ENCODE measurements at places on chromosomes 4 and X.

- DNase-seq = no peak
Observed at GRCh38 chr4:147933316-147933715, 201.4 kb downstream of the ARHGAP10 start.

DNA sequence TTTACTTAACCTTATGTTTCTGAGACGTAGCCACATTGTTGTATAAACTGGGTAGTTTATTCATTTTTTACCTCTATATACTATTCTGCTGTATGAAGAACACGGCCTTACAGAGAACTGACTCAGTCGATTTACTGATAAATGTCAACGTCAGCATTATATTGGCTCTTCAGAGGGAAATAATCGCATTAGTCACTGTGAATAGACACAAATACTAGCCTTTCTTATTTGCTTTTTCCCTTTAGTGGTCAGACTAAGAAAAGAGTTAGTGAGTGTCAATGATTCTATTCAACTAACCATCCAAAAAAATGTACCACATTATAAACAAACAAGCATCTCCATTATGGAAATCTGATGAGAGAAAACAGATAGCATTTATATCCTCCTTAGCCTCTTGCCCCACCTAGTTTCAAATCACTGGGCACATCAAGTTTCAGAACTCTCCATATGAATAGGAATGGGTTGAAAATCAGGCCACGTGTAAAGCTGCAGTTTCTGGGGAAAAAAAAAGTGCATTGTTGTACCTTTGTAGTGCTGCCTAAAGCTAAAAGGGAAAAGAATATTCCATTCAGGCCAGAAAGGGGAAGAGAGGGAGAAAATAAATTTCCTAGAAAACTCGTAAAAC, 146.7 kb upstream of the VCX3A start:
- DNase-seq = no peak

DNA sequence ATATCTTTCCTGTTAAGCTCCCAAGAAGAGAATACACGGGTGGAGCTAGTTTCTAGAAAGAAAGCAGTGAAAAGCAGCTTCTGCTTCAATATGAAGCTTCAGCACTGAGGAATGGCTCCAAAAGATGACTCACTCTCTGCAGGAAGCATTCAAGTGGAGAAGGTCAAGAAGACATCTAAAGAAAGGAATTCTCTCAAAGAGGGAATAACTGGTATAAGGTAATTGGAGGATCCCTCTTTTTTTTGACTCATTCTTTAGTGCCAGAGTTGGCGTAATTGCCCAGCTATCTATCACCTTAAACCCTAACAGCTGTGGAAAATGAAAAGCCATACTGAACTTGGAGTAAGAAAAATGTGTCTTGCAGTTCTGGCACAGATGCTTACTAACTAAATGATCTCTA, 3.5 kb downstream of the EDA2R start:
- DNase-seq = no peak

- no peak for DNase-seq
Observed at GRCh38 chrX:122238801-122239200, 945.3 kb upstream of the GRIA3 start.

- DNase-seq = peak; percentile 79
Observed at GRCh38 chr4:151169223-151169622, 69.8 kb downstream of the RPS3A start.

DNA sequence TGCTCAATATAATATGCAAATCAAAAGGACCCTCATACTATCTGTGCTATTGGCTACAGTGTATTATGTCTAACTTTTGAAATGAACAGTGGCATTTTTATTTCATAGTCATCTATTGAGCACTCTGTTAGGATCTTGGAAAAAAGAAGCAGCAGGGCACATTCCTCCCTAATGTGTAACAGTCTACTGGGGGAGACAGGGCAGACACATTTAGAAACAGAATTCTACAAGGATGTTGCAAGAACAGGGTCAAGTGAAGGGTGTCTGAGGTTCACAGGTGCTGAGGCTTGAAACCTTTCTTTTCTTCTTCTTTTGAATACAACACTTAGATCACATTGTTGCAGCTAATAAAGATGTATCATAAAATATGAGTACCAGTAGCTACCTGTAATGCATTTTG, 129.7 kb upstream of the SLC4A4 start:
- no peak for DNase-seq

- peak; percentile 76 for DNase-seq
Observed at GRCh38 chr4:62709618-62710252, 1509.6 kb downstream of the ADGRL3 start.

GRCh38 chr4:185592845-185593488, 57.7 kb upstream of the PDLIM3 start:
- DNase-seq = no peak

DNA sequence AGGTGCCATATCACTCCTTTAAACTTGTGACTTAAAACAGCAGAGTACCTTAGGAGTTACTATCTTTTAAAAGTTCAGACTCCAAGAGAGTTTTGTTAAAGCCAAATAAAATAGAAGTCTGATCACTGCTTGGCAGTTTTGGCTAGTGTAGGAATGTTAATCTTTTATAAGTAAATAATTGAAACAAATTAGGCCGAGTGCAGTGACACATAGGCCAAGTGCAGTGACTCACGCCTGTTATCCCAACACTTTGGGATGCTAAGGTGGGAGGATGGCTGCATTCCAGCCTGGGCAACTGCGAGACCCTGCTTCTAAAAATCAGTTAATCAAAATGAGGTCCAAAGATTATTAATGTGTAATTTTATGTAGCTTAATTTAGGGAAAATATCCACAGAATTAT, 37.2 kb downstream of the WDR44 start:
- no peak for DNase-seq

GRCh38 chr4:18020145-18020670, 1.3 kb downstream of the LCORL start:
- DNase-seq = peak; percentile 10

DNA sequence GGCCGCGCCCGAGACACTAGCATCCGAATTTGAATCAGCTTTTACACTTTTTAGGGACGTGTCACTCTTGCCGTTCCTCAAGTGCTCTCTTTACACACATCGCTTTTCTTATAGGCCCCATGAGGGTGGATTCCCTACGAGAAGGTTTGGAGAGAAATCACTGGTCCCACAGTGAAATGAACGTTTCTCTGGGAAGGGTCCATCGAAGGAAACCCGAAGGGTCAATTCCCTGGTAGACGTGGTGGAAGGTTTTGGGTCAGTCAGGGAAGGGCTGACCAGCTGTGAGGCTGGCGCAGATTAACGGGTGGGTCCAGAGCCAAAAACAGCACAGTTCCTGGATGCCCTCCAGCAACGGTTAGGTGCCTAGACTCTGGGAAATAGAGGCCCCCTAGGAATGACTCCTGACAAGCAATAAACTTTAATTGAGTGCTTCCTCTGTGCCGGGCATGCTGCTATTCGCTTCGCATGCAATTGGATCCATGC, 35.9 kb downstream of the ETDC start:
- peak; percentile 27 for DNase-seq
